ENCODE measurements at places on chromosomes 7 and 10. TPM values are rescaled to one million over a fixed set of nuclear protein-coding genes. Genes with fewer than 3 reads are reported as not detected.
A peak's percentile ranks its signal among the peaks of the same experiment; 100 is the strongest.

GRCh38 chr10:119113751-119114732 is 10.1 kb downstream of the DENND10 start:
- H3K27ac ChIP-seq: peak overlapping the region; percentile 51
- no peak overlapping the region for H3K4me3 ChIP-seq
- H3K27me3 ChIP-seq: no peaks in the 10 kb centered on the region
- H3K4me1 ChIP-seq: no peaks in the 10 kb centered on the region
- peaks cover 14% of the 10 kb centered on the region for H3K36me3 ChIP-seq
- no peak for DNase-seq

DNA sequence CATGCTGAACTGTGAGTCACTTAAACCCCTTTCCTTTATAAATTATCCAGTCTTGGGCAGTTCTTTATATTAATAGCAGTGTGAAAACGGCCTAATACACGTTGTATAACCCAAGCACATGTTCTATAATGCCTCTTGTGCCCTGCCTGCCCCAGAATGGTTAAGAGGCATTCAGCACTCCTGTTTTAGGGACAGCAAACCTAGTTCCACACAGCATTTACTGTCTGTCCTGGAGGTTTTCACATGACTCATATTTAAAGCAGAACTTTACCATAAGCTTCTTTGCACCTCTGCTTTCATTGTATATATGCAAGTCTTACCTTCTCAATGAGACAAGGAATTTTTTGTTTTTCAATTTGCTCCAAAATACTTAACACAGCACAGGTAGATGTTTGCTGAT is 144.8 kb downstream of the ICA1 start:
- H3K4me3 ChIP-seq: no peak overlapping the region
- H3K27ac ChIP-seq: no peak overlapping the region
- DNase-seq: no peak
- peaks cover 4% of the 10 kb centered on the region for H3K36me3 ChIP-seq
- peaks cover 89% of the 10 kb centered on the region for H3K4me1 ChIP-seq

DNA sequence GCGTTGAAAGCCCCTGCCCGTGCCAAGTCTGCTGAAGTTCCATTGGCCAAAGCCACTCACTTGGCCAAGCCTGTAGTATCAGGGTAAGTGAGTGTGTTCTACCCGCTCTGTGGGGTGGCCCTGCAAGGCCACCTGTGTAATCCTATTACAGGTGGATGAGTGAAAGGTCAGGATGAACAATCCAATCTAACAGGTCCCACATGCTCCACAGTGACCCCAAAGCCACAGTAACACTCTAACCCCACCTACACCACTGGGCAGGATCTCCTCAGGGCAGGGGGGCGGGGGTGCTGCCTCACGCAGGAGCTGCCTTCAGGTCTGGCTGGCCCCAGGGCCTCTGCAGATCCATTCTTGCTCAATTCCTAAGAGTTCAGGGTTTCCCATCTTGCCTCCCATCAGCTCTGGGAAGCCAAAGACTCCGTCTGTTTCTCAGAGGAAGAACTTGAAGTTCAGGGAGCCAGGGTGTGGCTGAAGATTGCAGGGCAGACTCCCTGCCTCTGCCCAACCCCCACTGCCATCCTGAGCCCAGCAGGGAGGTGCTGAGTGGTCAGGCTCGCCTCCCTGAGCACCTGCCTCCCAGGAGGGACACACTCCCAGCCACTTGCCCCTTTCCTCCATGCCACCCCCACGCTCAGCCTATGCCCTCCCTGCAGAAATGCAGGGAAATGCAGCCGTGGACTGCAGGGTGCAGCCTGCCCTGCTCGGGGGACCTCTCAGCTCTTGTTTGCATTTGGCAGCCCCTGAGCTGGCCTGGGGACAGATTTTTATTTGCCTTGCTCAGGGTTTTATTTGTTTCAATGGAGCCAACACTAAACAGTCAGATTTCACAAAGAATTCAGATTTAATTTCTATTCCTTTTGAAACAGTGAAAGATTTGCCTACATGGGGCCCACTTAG is 9.8 kb upstream of the COMTD1 start:
- no peaks in the 10 kb centered on the region for H3K4me1 ChIP-seq
- H3K27me3 ChIP-seq: no peaks in the 10 kb centered on the region
- no peak for DNase-seq
- no peaks in the 10 kb centered on the region for H3K36me3 ChIP-seq

DNA sequence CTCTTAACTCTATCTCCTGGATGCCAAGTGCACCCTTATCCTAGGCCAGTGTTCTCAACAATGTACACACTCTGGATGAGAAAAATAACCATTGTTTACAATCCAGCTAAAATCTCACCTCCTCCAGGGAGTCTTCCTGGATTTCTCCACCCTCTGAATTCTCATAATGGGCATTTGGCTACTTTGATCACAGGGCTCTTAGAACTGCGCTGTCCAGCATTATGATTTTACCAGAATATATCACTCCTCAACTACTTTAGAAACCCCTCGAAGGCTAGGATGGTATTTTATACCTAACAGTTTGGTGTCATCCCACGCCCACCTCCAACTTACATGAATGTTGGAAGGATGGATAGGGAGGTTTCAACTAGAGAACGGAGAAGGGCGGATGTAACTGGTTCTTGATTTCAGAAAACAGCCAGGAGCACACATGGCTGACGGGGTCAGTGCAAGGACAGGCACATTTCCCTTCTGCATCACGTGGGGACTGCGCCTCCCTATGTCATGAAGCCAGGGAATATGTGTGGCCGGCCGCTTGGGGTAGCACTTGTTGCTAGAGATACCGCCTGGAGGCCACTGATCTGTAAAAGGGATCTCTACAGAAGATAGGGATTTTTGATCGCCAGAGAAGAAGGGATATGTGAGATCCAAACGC is 1.2 kb upstream of the ATP6V0E2 start:
- H3K36me3 ChIP-seq: peaks cover 4% of the 10 kb centered on the region
- H3K4me3 ChIP-seq: peak overlapping the region; percentile 89
- peaks cover 55% of the 10 kb centered on the region for H3K4me1 ChIP-seq

GRCh38 chr7:46741938-46742540 is 821.0 kb upstream of the IGFBP3 start:
- H3K36me3 ChIP-seq: no peaks in the 10 kb centered on the region
- DNase-seq: no peak
- H3K27ac ChIP-seq: no peak overlapping the region
- no peak overlapping the region for H3K4me3 ChIP-seq

DNA sequence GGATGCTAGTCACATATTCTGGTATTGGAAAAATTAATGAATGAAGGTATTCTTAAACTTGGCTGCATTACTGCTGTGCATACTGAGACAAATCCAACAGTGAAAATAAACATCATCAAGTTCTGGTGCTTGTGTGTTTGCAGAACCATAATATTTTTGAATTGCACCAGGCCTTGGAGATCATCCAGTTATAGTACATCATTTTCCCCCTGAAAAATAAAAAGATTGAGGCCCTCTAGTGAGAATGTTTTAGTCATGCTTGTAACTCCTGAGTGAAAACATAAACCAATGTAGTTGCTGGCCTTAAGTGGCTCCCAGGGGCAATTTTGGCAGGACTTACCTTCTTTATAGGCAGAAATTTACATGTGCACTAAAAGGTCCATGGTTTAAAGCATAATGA is 218.8 kb upstream of the TMEM229A start:
- no peak overlapping the region for H3K4me3 ChIP-seq
- H3K36me3 ChIP-seq: no peaks in the 10 kb centered on the region
- H3K27ac ChIP-seq: no peak overlapping the region
- no peak for DNase-seq

DNA sequence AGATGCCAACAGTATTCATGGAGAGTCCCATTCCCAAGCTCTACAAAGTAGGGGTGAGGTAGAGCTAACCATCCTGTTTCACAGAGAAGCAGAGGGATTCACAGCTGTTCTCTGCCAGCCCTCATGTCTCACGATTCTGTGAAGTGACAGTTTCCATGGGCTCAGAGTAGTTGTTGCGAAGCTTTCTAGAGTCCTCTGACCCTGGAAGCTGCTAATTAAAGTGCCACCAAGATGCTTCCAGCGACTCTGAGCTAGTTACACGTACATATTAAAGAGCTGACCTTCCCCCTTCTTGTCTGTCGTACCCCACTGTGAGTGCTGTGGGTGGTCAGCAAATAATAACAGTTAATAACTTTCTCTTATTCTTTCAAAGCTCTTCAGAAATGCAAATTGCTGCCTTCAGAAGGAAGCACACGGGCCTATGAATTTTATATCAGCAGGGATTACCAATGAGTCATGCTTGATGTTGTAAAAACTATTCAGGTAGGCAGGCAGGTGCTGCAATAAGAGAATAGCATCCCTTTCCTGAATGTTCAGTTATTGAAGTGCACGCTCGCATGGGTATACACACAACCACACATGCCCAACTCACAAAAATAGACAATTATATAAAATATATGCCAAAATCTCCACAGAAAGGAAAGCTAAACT is 34.1 kb downstream of the DNAJB9 start:
- H3K36me3 ChIP-seq: no peaks in the 10 kb centered on the region
- no peak for DNase-seq
- H3K4me1 ChIP-seq: no peaks in the 10 kb centered on the region
- H3K4me3 ChIP-seq: no peak overlapping the region

GRCh38 chr7:100692578-100692961 is 1.5 kb downstream of the GIGYF1 start:
- H3K27me3 ChIP-seq: peaks cover 9% of the 10 kb centered on the region
- DNase-seq: no peak
- H3K4me1 ChIP-seq: peaks cover 34% of the 10 kb centered on the region
- H3K36me3 ChIP-seq: no peaks in the 10 kb centered on the region

DNA sequence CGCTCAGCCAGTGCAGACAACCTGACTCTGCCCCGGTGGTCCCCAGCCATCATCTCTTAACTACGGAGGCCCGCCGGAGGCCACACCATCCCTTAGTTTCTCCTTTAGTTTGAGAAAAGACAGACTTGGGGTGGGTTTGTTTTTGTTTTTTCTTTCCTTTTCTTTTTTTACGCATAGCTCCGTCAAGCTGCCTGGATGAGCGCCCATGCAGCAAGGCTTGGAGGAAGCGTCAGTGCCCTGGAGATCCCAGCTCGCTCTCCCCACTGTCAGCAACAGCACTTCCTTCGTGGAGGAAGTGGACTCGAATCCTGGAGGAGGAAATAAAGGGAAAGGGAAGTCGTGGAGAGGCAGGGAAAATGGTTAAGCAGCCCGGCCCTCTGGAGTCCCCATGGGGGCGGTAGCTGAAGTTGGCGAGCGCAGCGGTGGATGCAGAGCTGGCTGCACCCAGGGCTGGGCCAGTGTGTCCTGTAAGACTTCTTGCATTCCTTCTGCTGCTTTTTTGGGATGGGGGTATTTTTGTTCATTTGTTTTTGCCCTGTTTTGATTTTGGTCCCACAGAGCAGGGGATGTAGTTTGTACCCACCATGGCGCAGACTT is 35.9 kb upstream of the GJD4 start:
- peaks cover 8% of the 10 kb centered on the region for H3K4me1 ChIP-seq
- peak overlapping the region; percentile 53 for H3K27ac ChIP-seq
- peaks cover 3% of the 10 kb centered on the region for H3K27me3 ChIP-seq
- no peak overlapping the region for H3K4me3 ChIP-seq

- H3K4me3 ChIP-seq: no peak overlapping the region
- H3K27ac ChIP-seq: no peak overlapping the region
- no peak for DNase-seq
- H3K4me1 ChIP-seq: no peaks in the 10 kb centered on the region
- H3K27me3 ChIP-seq: peaks cover 14% of the 10 kb centered on the region
- no peaks in the 10 kb centered on the region for H3K36me3 ChIP-seq
Observed at GRCh38 chr10:75280236-75280635, 44.5 kb upstream of the COMTD1 start.

DNA sequence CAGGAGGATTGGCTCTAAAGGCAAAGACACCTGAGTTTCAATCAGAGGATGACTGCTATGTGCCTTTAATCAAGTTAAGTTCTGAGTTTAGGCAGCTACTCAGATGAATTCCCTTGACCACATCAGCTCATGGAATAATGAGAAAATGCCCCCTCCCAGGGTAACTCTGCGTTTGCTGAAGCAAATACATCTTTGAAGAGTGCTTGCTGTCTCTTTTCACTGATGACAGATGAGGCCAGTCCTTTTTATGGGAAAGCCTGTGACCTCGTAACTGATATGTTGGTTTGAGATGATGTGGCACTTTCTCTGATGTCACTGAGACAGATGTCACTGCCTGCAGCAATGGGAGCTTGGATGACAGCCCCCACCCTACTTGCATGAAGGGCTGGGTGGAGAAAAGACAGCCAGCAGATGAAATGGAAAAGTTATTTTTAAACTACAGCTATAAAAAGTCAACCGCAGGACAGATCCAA is 43.7 kb upstream of the DGKI start:
- DNase-seq: no peak
- no peaks in the 10 kb centered on the region for H3K27me3 ChIP-seq
- peaks cover 6% of the 10 kb centered on the region for H3K4me1 ChIP-seq
- H3K27ac ChIP-seq: no peak overlapping the region

- H3K36me3 ChIP-seq: peaks cover 12% of the 10 kb centered on the region
- H3K27me3 ChIP-seq: no peaks in the 10 kb centered on the region
- no peak overlapping the region for H3K27ac ChIP-seq
- peaks cover 50% of the 10 kb centered on the region for H3K4me1 ChIP-seq
- DNase-seq: no peak
Observed at GRCh38 chr7:138502023-138502767, 42.1 kb downstream of the TRIM24 start.

TDRD1 gene
- not detected for polyA plus RNA-seq

SRRT gene
- polyA plus RNA-seq: 33.2 TPM

ASZ1 gene
- polyA plus RNA-seq: not detected

TUBB8 gene
- polyA plus RNA-seq: not detected

VSIR gene
- polyA plus RNA-seq: 274 TPM

UCN3 gene
- polyA plus RNA-seq: not detected

SLC26A3 gene
- not detected for polyA plus RNA-seq

All from immature natural killer cell (primary cell).